ENCODE measurements at places on chromosomes 5 and 9.

GRCh38 chr5:10069637-10070313, 179.9 kb downstream of the ATPSCKMT start:
- DNase-seq = no peak

GRCh38 chr9:85569988-85570387, 171.8 kb downstream of the AGTPBP1 start:
- DNase-seq = no peak

- DNase-seq = peak; percentile 39
Measured at GRCh38 chr5:761059-761771, 23.3 kb downstream of the ZDHHC11B start.

DNA sequence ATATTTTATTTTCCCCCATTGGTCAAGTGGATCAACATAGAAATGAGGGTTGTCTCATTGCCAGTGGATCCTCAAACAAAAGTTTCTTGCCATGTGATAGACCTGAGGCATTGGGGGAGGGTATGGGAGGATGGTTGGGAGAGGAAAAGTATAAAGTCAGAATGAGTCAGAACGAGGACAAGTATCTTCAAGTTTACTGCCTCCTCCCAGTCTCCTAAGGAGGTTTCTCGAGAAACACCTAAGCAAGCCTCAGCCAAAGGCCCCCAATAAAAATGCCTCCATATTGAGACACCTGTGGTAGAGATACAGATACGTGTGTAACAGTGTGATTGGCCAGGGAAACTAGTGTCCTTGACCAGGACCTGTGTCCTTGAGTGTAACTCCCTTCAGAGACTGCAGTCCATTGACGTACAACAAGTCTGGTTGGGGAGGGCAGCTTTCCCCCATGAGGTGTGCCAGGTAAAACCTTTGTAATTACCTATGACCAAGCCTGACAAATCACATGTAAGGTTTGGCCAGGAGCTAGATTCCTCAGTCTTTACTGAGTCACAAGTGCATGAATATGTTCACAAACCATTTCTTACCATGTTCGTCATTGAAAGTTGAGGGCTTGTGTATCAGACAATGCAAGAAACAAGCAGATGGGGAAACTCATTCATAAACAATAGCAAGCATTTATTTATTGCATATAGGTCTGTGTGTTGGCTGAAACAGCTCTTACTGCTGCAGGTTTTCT, 198.6 kb upstream of the SH3GL2 start:
- DNase-seq = no peak

DNA sequence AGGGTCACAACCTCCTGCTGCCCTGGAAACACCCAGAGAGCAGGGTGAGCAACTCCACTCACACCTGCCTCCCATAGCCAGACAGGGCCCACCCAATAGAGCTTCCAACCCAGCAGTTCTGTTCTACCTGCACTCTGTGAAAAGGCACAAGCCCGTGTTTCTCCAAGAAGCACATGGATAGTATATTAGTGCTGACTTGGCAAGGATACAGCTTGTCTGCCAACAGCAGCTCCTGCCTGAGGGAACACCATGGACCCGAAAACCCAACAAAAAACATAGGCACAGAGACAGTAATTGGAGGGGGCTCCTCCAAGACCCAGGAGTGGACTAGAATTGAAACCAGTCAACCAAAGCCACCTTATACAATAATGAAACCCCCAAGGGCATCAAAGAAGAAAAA, 48.6 kb downstream of the CDKN2A start:
- no peak for DNase-seq

- no peak for DNase-seq
Measured at GRCh38 chr9:3931996-3932906, 367.6 kb downstream of the GLIS3 start.

GRCh38 chr9:109229682-109230081, 62.6 kb upstream of the FRRS1L start:
- DNase-seq = no peak

DNA sequence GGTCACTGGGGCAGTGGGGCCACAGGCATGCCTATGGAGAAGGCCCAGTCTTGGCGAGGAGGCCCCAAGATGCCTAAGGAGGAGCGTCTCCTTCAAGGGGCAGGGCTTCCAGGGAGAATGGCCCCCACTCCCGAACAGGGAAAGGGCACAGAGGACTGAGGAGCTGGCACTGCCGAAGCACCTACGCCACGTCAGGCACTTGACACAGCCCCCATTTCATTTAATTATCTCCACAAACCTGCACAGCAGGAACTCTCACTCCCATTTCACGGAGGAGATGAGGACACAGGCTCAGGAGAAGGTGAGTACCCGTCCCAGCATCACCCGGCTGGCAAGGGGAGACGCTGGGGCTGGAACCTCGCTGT, 26.0 kb downstream of the EGR1 start:
- no peak for DNase-seq

GRCh38 chr9:35051069-35051967, 21.1 kb downstream of the VCP start:
- DNase-seq = peak; percentile 67

DNA sequence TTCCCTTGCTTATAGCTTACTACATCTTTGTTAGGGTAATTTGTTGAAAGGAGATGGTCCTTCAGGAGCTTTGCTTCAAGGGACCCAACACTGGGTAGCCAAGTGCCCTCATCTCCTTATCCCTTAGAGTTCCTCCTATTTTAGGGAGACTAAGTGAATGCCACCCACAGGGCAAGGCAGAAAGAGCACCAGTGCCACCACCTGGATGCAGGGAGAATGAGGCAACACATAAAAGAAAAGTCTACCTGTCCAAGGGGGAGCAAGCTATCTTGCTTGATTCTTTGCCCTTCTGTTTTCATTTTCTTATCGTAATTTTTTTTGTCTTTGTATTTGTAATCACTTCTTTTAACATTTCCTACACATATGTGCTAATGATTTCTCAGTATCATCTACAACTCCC, 205.5 kb downstream of the NPR3 start:
- peak; percentile 27 for DNase-seq

GRCh38 chr5:72543365-72543764, 36.2 kb upstream of the ZNF366 start:
- no peak for DNase-seq

GRCh38 chr5:181186986-181187499, 18.0 kb downstream of the TRIM7 start:
- no peak for DNase-seq

GRCh38 chr5:95668728-95669127, 14.1 kb downstream of the SPATA9 start:
- DNase-seq = no peak

GRCh38 chr9:104686081-104686480, 8.2 kb upstream of the OR13D1 start:
- DNase-seq = no peak

- DNase-seq = no peak
Measured at GRCh38 chr9:134420974-134421432, 94.7 kb downstream of the RXRA start.

DNA sequence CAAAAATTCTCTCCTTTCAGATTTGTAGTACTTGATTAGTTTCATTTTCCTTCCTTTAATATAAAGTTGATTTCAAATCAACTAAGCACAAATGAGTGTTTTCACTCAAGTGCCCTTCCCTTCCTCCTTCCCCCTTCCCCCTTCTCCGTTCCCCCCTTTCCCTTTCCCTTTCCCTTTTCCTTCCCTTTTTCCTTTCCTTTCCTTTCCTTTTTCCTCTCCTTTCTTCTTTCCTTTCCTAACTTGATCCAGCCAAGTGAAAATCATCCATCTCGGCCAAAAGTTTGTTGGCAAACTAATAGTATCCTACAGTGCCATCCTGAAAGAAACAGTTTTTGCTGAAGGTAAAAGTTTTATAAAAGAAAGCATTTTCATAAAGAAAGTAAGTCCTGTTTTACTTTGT, 85.3 kb upstream of the CD180 start:
- no peak for DNase-seq

- DNase-seq = no peak
Measured at GRCh38 chr9:78590068-78590467, 293.1 kb downstream of the PSAT1 start.

- peak; percentile 32 for DNase-seq
Measured at GRCh38 chr5:158951436-158952247, 148.1 kb downstream of the EBF1 start.

- DNase-seq = no peak
Measured at GRCh38 chr5:79974886-79975285, 16.2 kb downstream of the MTX3 start.

DNA sequence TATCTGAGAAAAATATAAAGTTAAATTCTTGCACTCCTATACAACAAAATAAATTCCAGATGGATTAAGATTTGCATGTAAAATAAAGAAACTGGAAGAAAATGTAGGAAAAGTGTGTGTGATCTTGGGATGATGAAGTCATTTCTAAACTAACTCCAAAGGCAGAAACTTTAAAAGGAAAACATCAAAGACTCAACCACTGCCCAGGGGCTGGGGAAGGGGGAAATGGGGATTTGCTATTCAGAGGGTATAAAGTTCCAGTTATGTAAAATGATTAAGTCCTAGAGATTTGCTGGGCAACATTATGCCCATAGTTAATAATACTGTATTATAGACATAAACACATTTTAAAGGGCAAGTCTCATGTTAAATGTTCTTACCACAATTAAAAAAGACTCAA, 254.5 kb downstream of the DEPDC1B start:
- no peak for DNase-seq

DNA sequence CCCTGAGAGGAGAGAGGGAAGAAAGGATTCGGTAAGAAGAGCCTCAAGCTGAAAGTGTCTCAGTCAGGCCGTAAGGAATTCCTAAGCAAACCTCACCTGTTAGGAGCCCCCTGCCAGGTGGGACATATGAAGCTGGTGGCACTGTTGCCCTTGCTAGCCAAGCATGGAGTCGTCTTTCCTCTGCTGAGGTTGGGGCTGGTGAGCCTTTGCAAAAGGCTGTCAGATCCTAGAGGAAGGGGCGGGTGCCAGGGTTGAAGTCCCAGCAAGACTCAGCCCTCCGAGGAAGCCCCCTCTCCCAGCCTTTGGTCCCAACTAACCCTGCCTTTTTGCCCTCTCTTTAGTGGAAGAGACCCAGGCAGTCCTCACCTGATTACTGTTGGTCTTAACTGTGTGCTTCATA, 5.5 kb upstream of the SMIM32 start:
- DNase-seq = no peak

DNA sequence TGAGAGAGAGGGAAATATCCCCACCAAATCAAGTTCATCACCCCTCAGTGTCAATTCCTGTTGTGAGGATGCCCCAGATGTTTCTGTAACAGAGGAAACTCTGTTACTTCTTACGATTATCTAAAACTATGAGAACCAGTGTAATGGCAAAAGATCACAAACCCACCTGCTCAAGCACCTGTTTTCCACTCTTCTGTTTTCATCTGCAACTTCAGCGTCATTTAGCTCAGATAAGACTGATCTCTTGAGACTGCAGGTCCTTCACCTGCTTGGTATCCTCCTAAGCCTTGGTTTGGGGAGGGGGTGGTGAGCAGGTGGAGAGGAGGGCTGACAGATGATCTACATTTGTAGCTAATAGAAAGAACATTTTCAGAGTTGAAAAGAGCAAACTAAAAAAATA, 229.3 kb downstream of the SLF1 start:
- no peak for DNase-seq

DNA sequence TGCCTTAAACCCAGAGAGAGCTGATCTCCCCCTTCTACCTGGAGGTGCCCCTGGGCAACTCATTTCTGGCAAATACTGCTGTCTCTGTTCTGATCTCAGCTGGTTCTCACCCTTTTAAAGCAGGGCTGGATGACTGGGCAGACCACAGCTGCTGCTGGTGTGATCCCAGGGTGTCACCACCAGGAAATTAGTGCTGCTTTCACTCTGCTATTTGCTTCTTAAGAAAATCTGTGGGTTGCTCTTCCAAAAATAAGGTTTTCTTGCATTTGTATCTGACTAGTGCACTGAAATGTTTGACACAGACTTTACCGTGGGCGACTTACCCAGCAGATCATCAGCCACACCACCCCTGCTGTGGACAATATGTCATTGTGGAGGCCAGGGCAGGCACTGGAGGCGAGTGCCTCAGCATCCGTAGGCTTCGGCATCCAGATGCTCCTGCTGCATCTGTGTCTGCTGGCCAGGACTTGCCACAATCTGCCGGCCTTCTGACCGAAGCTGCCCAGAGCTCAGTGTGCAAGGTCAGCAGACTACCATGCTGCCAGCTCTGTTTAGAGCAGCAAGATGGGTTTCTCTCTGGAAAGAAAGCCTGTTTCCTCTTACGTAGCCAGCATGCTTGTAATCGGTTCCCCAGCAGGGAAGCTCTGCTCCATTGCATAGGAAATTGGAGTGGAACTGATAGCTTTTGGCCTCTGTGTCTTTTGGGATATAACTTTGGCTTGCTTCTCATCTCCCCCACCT, 13.6 kb downstream of the ARHGAP26 start:
- no peak for DNase-seq

- DNase-seq = no peak
Measured at GRCh38 chr5:54990841-54991258, 5.5 kb upstream of the ESM1 start.
